ENCODE measurements at places on chromosomes 4 and X. TPM values are rescaled to one million over a fixed set of nuclear protein-coding genes. Genes with fewer than 3 reads are reported as not detected.
A peak's percentile ranks its signal among the peaks of the same experiment; 100 is the strongest.

DNA sequence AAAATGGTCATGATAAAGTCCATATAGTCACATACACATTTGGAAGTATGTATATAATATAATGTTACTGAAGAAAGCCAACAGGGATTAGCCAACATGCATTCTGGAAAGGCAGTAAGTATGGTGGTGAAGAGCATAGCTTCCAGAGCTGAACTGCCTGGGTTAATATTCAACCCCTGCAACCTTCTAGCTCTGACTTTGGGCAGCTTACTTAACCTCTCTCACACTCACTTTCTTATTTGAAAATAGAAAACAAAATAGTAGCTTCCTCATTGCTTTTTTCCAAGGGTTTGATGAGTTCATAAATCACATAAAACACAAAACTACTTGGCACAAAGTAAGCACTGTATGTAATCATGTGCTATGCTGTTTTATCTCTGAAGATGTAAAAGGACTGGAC, 216.4 kb downstream of the CHIC2 start:
- H3K36me3 ChIP-seq, result no peaks in the 10 kb centered on the region
- DNase-seq, result no peak
- no peak overlapping the region for H3K4me3 ChIP-seq
- peaks cover 5% of the 10 kb centered on the region for H3K27me3 ChIP-seq

MSANTD1 gene
- total RNA-seq, result 2.6 TPM

NAA11 gene
- not detected for total RNA-seq

GRCh38 chr4:74997948-74998729, 65.2 kb downstream of the PARM1 start:
- H3K4me3 ChIP-seq, result no peak overlapping the region
- peak overlapping the region; percentile 97 for H3K27ac ChIP-seq
- peaks cover 6% of the 10 kb centered on the region for H3K27me3 ChIP-seq
- peaks cover 49% of the 10 kb centered on the region for H3K4me1 ChIP-seq
- DNase-seq, result no peak

DNA sequence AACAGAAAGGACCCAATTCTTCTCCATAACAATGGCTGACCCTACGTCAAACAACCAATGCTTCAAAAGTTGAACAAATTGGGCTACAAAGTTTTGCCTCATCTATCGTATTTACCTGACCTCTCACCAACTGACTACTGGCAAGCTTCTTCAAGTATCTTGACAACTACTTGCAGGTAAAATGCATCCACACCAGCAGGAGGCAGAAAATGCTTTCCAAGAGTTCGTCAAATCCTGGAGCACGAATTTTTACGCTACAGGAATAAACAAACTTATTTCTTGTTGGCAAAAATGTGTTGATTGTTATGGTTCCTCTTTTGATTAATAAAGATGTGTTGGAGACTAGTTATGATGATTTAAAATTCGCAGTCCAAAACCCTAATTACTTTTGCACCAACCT, 6.7 kb upstream of the GAB1 start:
- no peak overlapping the region for H3K27ac ChIP-seq
- H3K4me3 ChIP-seq, result no peak overlapping the region

- DNase-seq, result no peak
- no peak overlapping the region for H3K4me3 ChIP-seq
- no peak overlapping the region for H3K27ac ChIP-seq
Observed at GRCh38 chrX:24186483-24186882, 37.0 kb downstream of the ZFX start.

NEUROG2 gene
- 7.3 TPM for total RNA-seq

HAND2 gene
- total RNA-seq, result not detected

DNA sequence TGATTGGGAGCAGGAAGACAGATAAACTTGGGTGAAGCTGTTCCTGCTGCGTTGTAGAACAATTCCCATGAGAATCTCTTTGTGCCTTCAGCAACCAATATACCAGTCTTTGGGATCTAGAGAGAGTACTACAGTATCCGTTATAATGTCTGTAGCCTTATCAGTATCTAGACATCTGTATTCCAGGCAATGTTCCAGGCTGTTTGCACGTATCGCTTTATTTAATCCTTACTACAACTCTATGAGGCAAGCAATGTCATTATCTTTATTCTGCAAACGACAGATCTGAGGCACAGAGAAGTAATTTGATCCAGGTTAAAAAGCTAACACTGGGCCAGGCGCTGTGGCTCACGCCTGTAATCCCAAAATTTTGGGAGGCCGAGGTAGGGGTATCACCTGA, 251.6 kb downstream of the ARHGAP24 start:
- no peaks in the 10 kb centered on the region for H3K36me3 ChIP-seq
- no peaks in the 10 kb centered on the region for H3K27me3 ChIP-seq
- H3K4me3 ChIP-seq, result no peak overlapping the region
- no peak overlapping the region for H3K27ac ChIP-seq

- DNase-seq, result no peak
- H3K36me3 ChIP-seq, result no peaks in the 10 kb centered on the region
- H3K4me1 ChIP-seq, result no peaks in the 10 kb centered on the region
- peaks cover 2% of the 10 kb centered on the region for H3K27me3 ChIP-seq
- H3K4me3 ChIP-seq, result no peak overlapping the region
Observed at GRCh38 chrX:112254896-112255295, 172.3 kb upstream of the TRPC5 start.

- no peaks in the 10 kb centered on the region for H3K36me3 ChIP-seq
- no peak overlapping the region for H3K4me3 ChIP-seq
- H3K4me1 ChIP-seq, result peaks cover 18% of the 10 kb centered on the region
- DNase-seq, result no peak
Observed at GRCh38 chr4:138184886-138185285, 57.3 kb downstream of the SLC7A11 start.

DNA sequence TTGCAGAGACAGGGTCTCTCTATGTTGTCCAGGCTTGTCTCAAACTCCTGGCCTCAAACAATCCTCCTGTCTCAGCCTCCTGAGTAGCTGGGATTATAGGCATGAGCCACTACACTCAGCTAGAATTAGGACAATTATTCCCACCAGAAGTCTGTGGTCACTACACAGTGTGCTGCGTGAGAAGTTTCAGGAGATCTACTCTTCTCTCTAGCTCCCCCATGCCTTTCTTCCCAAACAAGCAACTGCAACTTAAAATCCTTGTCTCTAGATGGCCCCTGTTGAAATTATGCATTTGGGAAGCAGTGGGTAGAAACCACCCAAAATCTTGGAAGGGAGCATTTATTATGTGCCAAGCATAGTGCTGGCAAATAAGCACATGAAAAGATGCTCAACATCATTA, 21.1 kb upstream of the MAP7D3 start:
- H3K27me3 ChIP-seq, result peaks cover 2% of the 10 kb centered on the region
- no peak overlapping the region for H3K27ac ChIP-seq
- H3K36me3 ChIP-seq, result no peaks in the 10 kb centered on the region
- H3K4me1 ChIP-seq, result no peaks in the 10 kb centered on the region
- DNase-seq, result no peak

GRCh38 chr4:56698329-56698728, 17.2 kb upstream of the HOPX start:
- no peak overlapping the region for H3K27ac ChIP-seq
- peaks cover 4% of the 10 kb centered on the region for H3K27me3 ChIP-seq
- no peak for DNase-seq

DNA sequence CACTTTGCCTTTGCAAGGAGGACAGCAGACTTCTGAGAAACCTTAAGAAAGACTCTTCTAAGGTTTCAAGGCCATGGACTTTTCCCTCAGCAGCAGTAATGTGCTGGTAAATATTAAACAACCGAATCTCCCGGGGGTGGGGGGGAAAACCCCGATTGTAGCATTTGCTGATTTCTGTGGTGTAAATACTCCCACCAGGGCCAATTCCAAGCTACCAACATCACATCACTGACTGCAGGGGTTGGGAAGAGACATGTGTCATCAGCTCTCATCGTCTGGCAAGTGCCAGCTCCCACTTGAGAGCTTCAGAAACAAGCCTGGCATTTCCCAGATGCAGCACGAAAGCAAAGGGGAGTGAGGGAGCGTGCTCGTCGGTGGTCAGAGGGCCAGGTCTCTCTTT, 101.2 kb downstream of the BCOR start:
- H3K4me3 ChIP-seq, result no peak overlapping the region
- no peaks in the 10 kb centered on the region for H3K27me3 ChIP-seq
- no peak overlapping the region for H3K27ac ChIP-seq
- H3K4me1 ChIP-seq, result no peaks in the 10 kb centered on the region
- no peak for DNase-seq
- H3K36me3 ChIP-seq, result no peaks in the 10 kb centered on the region

RAB33A gene
- 13.3 TPM for total RNA-seq

DNA sequence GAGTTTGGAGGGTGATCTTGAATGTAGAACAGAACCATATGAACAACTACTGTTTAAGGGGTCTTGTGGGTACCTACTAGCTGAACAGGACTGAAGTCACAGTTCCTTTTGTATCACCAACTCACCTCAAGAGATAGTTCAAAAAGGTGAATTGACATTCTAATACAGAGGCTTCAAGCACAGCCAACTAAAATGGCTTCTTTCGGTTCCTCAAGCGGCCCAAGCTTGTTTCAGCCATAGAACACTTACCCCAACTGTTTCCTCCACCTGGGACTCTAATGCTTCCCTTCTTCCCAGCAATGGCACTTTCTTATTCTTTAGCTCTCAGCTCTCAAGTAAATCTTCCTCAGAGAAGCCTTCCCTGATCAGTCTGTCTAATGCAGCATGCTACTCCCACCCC, 277.5 kb upstream of the GK2 start:
- no peaks in the 10 kb centered on the region for H3K36me3 ChIP-seq
- H3K27me3 ChIP-seq, result peaks cover 2% of the 10 kb centered on the region
- no peak overlapping the region for H3K27ac ChIP-seq
- DNase-seq, result no peak

GRCh38 chr4:90071289-90072235, 55.6 kb upstream of the CCSER1 start:
- no peak overlapping the region for H3K4me3 ChIP-seq
- no peak for DNase-seq
- H3K36me3 ChIP-seq, result no peaks in the 10 kb centered on the region
- peaks cover 2% of the 10 kb centered on the region for H3K27me3 ChIP-seq
- H3K4me1 ChIP-seq, result peaks cover 21% of the 10 kb centered on the region

DNA sequence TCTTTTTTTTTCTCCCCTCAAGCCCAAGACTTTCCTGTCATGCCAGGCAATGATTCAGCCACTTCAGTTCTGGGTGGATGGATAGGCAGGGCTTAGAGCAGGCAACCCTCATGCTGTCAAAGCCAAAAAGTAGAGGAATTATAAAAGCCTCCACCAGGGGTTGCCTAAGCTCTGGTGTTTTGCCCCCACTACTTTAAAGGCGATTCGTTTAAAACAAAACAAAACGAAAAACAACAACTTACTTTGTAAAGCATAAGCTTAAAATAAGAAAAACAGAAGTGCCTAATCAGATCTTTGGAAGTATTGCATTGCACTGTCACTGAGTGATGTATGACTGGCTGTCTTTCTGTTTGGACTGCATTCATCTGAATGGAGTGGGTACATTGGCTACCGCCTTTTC, 5.3 kb upstream of the IDS start:
- no peaks in the 10 kb centered on the region for H3K36me3 ChIP-seq
- H3K27me3 ChIP-seq, result peaks cover 6% of the 10 kb centered on the region
- H3K27ac ChIP-seq, result no peak overlapping the region
- no peak overlapping the region for H3K4me3 ChIP-seq
- DNase-seq, result no peak
- H3K4me1 ChIP-seq, result peaks cover 4% of the 10 kb centered on the region

NXF3 gene
- not detected for total RNA-seq

ABHD18 gene
- total RNA-seq, result 9.7 TPM

DNA sequence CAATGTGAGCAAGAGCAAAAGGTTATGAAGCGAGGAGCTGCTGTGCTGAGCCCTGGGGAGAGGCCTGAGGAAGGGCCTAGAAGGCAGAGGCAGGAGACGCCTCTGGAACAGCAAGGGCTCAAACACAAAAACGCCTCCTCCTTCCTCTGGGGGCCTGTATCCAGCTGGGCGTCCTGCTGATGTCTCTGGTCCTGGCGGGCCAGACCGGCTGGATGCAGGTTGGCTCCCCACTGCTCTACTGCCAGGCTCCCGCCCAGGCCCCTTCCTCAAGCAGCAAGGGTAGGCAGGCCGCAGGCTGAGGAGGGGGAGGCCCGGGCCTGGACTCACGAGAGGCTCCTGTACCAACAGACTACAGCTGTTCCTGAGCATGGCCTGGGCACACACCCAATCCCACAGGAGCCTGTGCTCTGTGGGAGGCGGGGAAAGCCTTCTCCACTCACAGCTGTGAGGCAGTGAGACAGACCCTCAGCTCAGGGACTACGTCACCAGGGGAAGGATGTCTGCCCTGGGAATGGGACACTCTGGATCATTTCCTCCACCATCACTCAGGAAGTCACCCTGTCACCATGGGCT, 2.3 kb downstream of the HAUS7 start:
- peaks cover 8% of the 10 kb centered on the region for H3K4me1 ChIP-seq
- H3K27ac ChIP-seq, result no peak overlapping the region
- no peak for DNase-seq
- H3K36me3 ChIP-seq, result no peaks in the 10 kb centered on the region

GRCh38 chr4:13184199-13184598, 299.9 kb downstream of the RAB28 start:
- no peak for DNase-seq
- H3K36me3 ChIP-seq, result no peaks in the 10 kb centered on the region
- no peak overlapping the region for H3K4me3 ChIP-seq
- no peaks in the 10 kb centered on the region for H3K4me1 ChIP-seq
- no peaks in the 10 kb centered on the region for H3K27me3 ChIP-seq

DNA sequence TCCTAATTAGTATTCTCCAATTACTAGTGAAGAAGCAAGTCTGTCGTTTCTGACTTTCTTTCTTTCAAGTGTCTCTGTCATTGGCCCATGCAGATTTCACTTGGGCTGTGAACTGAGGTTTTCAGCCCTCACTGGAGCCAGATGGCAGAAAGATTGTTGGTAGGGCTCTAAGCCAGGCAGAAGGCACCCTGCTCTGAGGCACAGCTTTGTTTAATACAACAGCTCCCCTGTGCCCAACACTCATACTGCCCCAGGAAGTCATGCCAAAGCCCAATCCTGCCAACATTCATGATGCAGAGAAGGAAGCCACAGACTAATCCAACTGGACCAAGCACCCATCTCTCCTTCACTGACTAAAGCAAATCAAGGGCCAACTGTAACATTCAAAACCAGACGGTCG, 117.1 kb upstream of the FRG1 start:
- H3K27ac ChIP-seq, result no peak overlapping the region
- H3K4me1 ChIP-seq, result peaks cover 5% of the 10 kb centered on the region
- H3K4me3 ChIP-seq, result no peak overlapping the region
- H3K27me3 ChIP-seq, result no peaks in the 10 kb centered on the region
- H3K36me3 ChIP-seq, result no peaks in the 10 kb centered on the region
- no peak for DNase-seq

- H3K36me3 ChIP-seq, result no peaks in the 10 kb centered on the region
- H3K27ac ChIP-seq, result no peak overlapping the region
- peaks cover 10% of the 10 kb centered on the region for H3K4me1 ChIP-seq
- peaks cover 3% of the 10 kb centered on the region for H3K27me3 ChIP-seq
- DNase-seq, result no peak
- no peak overlapping the region for H3K4me3 ChIP-seq
Observed at GRCh38 chrX:110435196-110435595, 76.5 kb downstream of the RTL9 start.

- DNase-seq, result no peak
- no peaks in the 10 kb centered on the region for H3K4me1 ChIP-seq
- H3K36me3 ChIP-seq, result no peaks in the 10 kb centered on the region
- no peak overlapping the region for H3K27ac ChIP-seq
Observed at GRCh38 chrX:19579485-19579884, 64.2 kb upstream of the MAP3K15 start.

LUZP4 gene
- total RNA-seq, result not detected

Data from glutamatergic neuron (in vitro differentiated cells).